ENCODE measurements at places on chromosomes 2 and 18. TPM values are rescaled to one million over a fixed set of nuclear protein-coding genes. Genes with fewer than 3 reads are reported as not detected.

The DTYMK gene
- total RNA-seq = 44.4 TPM

The CCDC74B gene
- 2.9 TPM for total RNA-seq

- DNase-seq = no peak
Measured at GRCh38 chr2:240774856-240775255, 45.2 kb downstream of the KIF1A start.

GRCh38 chr2:42601076-42601475 lies 32.6 kb downstream of the MTA3 start:
- no peak for DNase-seq

DNA sequence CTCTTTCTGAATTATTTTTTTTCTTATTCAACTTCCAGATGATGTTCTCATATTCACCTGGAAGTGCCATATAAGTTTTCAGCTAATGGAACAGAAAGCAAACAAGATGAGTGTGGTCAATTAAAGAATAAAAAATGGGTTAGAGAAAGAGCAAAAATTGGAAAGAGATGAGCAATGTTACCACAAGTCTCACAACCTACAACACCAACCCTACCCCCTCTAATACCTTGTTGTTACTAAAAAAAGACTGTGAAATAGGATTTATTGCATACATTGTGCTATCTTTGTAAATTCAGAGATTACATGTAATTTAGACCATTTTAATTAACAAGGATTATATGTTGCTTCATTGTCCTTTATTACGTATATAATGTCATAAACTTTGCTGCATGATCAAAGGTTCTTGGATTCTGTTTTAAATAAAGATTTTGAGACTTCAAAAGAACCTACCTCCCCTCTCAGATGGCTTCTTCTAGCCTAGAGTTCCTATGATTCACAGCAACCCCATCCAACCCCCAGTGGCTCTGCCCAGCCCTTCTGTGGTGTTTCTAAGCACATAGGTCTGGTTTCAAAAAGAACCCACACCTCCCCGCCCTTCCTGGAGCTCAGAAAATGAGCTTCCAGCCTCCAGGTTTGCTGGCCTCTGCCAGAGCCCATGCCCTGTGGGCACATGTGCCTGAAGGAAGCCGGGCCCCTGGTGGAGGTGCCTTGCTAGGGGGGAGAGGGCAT lies 24.7 kb downstream of the LGALSL start:
- DNase-seq = no peak

DNA sequence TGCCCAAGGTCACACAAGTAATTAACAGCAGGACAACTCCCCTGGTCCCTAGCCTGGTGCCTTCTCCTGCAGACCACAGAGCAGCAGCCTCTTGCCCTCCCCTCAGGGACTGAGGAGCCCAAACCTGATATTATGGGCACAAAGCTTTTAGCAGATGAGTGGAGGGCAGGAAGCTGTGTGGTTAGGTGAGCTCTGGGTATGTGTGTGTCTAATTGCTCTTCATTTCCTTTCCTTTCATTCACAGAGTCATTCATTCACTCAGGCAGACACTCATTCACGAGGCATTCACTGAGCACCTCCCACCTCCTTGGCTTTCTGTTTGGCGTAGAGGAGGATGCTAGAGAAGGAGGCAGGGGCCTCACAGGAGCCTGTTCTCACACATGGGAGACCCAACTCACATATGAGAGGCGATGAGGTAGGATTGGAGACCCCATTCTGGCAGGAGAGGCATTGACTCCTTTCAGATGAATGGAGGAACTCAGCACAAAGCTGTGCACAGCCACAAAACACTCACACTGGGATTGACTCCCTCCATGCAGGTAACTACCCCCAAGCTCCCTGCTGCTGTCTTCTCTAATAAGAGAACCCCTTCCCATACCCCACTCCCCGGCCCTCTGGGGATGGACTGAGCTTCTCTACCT lies 306.8 kb upstream of the SKOR2 start:
- DNase-seq = no peak

- DNase-seq = no peak
Measured at GRCh38 chr2:164754157-164755093, 87.2 kb downstream of the COBLL1 start.

Data from thymus (tissue), 14 donors.